Heart left ventricle (tissue), 16 donors: ENCODE measurements at places on chromosomes 5 and 9. TPM values are rescaled to one million over a fixed set of nuclear protein-coding genes. Genes with fewer than 3 reads are reported as not detected.

The ADAMTSL2 gene
- 3.5 TPM for polyA plus RNA-seq

The RETREG1 gene
- 24.5 TPM for polyA plus RNA-seq

The PCDHGA9 gene
- polyA plus RNA-seq: 1.3 TPM

The OR13J1 gene
- polyA plus RNA-seq: not detected

The CDH9 gene
- not detected for polyA plus RNA-seq

The ADAMTS13 gene
- polyA plus RNA-seq: 5.8 TPM

The GARIN3 gene
- polyA plus RNA-seq: not detected

The PURA gene
- polyA plus RNA-seq: 7.4 TPM

The RNF183 gene
- not detected for polyA plus RNA-seq

The CEMIP2 gene
- 8.7 TPM for polyA plus RNA-seq

The PKD2L2 gene
- polyA plus RNA-seq: 0.08 TPM

The GNG10 gene
- polyA plus RNA-seq: 26.8 TPM

The PITX1 gene
- 0.03 TPM for polyA plus RNA-seq

The LTC4S gene
- polyA plus RNA-seq: 3.3 TPM

The MAP1B gene
- 10.1 TPM for polyA plus RNA-seq

The INSL4 gene
- polyA plus RNA-seq: not detected

The PIK3R1 gene
- polyA plus RNA-seq: 16.3 TPM

The SPINK4 gene
- polyA plus RNA-seq: not detected

The NR6A1 gene
- polyA plus RNA-seq: 0.84 TPM

The PDE8B gene
- 1.1 TPM for polyA plus RNA-seq

The VCAN gene
- polyA plus RNA-seq: 4.8 TPM

The CKMT2 gene
- 2,805 TPM for polyA plus RNA-seq

The C1QTNF3 gene
- polyA plus RNA-seq: 0.58 TPM

The PCDHB6 gene
- polyA plus RNA-seq: 0.18 TPM

The EQTN gene
- polyA plus RNA-seq: not detected

The NPR3 gene
- 20.5 TPM for polyA plus RNA-seq

The SLC36A2 gene
- polyA plus RNA-seq: 0.15 TPM

The SLC6A3 gene
- polyA plus RNA-seq: 0.06 TPM

The DIPK1B gene
- 24.4 TPM for polyA plus RNA-seq

The SOX30 gene
- polyA plus RNA-seq: 0.11 TPM

The C5orf63 gene
- polyA plus RNA-seq: 5.3 TPM

The MSMP gene
- not detected for polyA plus RNA-seq

The TSSK1B gene
- polyA plus RNA-seq: not detected

The HSPA9 gene
- polyA plus RNA-seq: 115 TPM

The PRDM9 gene
- polyA plus RNA-seq: not detected

The ITK gene
- 0.25 TPM for polyA plus RNA-seq

The FABP6 gene
- 0.25 TPM for polyA plus RNA-seq

The PCDHB15 gene
- 1.6 TPM for polyA plus RNA-seq

The PDCD1LG2 gene
- 0.53 TPM for polyA plus RNA-seq

The GCNT1 gene
- polyA plus RNA-seq: 0.76 TPM

The MED27 gene
- 14.4 TPM for polyA plus RNA-seq

The CCL28 gene
- 0.30 TPM for polyA plus RNA-seq

The GTF3C5 gene
- polyA plus RNA-seq: 46.7 TPM

The C9orf50 gene
- polyA plus RNA-seq: not detected

The NPR2 gene
- 14.5 TPM for polyA plus RNA-seq

The SLC25A2 gene
- not detected for polyA plus RNA-seq

The GZMA gene
- 1.3 TPM for polyA plus RNA-seq

The SHISAL2B gene
- polyA plus RNA-seq: not detected
